NCI-H774 (cell line): ENCODE measurements at places on chromosomes 11 and 22.

GRCh38 chr11:108135845-108136544, 14.6 kb downstream of the ACAT1 start:
- no peak for DNase-seq

DNA sequence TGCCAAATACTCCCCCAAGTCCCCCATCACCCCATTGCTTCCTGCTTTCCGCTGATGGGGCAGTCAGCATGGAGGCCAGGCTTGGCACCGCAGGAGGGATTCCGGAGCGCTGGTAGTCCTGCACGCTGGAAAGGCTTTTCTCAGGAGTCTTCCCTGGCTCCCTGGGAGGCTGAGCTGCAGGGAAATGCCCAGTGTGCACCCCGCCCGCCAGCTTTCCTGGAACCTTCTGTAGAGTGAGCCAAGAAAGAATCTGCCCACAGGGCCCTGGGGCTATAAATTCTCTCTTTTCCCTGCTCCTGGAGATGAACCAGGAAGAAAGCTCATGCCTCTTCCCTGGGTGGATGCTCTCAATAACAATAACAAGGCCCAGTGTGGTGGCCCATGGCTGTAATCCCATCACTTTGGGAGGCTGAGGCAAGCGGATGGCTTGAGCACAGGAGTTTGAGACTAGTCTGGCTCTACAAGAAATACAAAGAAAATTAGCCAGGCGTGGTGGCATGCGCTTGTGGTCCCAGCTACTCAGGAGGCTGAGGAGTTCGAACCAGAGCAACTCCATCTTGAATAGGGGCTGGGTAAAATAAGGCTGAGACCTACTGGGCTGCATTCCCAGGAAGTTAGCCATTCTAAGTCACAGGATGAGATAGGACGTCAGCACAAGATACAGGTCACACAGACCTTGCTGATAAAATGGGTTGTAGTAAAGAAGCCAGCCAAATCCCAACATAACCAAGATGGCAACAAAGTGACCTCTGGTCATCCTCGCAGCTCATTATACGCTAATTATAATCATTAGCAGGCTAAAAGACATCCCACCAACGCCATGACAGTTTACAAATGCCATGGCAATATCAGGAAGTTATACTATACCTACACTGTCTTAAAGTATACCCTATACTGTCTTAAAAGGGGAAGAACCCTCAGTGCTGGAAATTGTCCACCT, 46.4 kb upstream of the FTH1 start:
- no peak for DNase-seq

- no peak for DNase-seq
Measured at GRCh38 chr11:47251751-47252150, 3.1 kb upstream of the ACP2 start.

DNA sequence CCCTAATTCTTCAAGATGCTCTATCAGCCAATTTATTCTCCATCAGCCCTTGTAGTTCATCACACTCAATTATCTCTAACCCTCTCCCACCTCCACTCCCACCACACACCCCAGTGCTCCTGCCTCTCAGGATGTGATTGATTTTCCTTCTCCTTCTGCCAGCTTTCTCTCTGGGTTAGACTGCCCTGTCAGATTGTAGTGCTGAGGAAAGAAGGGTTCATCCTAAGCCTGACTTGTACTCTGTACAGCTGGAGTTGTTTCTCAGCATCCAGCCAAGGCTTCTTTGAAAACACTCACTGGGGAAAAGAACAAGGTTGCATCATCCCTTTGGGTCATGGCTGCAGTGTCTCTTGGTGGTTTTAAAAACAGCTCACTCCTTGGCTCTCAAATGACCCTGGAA, 61.2 kb downstream of the CECR2 start:
- DNase-seq, result no peak

- DNase-seq, result no peak
Measured at GRCh38 chr11:47415949-47416472, 7.6 kb downstream of the SLC39A13 start.
